ENCODE measurements at places on chromosomes 12 and 14.
A peak's percentile ranks its signal among the peaks of the same experiment; 100 is the strongest.

GRCh38 chr14:95361373-95362137, 41.8 kb upstream of the CLMN start:
- peak; percentile 69 for DNase-seq

DNA sequence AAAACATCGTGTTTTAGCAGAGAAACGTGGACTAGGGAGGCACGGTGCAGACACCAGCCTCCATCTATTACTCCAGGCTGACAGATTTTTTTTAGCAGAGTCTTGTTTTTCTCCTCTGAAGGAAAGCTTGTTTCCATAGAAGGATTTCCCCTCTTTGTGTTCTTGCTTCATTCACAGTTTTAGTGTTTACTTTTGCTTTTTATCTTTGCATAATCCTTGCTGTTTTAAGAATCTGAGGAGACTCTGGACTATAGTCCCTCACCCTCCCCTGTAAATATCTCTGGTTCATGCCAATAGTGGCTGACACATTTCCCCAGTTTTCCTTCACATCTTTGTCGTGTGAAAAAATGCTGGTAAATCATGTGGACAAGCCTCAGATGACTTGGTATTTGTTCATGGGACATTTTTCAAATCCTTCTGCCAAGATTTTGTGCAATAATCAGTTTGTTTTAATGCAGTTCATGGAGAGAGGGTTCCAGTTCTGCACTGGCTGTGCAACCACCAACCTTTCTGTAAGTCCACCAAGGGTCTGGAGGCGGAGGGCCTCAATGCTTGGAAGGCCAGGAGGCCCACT, 39.9 kb upstream of the TMCC3 start:
- DNase-seq = no peak

DNA sequence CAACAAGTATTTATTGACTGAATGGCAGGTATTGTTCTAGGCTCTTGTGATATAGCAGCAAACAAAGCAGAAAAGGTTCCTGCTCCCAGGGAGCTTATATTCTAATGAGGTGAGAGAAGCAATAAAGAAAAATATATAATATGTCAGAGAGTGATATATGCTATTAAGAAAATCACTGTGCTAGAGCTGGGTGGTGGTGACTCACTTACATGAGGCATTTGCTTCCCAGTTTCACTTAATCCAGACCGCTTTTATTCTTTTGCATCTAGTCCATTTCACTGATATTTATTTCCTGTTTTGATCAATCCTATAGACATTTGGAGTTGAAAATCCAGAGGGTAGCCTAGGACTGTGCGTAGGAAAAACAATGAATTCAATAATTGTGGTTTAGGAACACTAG, 17.5 kb downstream of the TRHDE start:
- no peak for DNase-seq

- no peak for DNase-seq
Observed at GRCh38 chr12:51265024-51265423, 5.2 kb downstream of the SMAGP start.

Measured in activated CD4-positive, alpha-beta T cell treated with anti-CD3 and anti-CD28 coated beads for 48 hours (primary cell).